ENCODE measurements at places on chromosomes 1 and 21. TPM values are rescaled to one million over a fixed set of nuclear protein-coding genes. Genes with fewer than 3 reads are reported as not detected.

Gene TMEM61
- not detected for total RNA-seq

Gene ADAMTSL4
- 0.86 TPM for total RNA-seq

Gene CYP4Z1
- not detected for total RNA-seq

Gene IFI44L
- total RNA-seq, result 2.1 TPM

Gene FAM167B
- total RNA-seq, result 0.93 TPM
